HepG2 (cell line): ENCODE measurements at places on chromosomes 2 and 18.

DNA sequence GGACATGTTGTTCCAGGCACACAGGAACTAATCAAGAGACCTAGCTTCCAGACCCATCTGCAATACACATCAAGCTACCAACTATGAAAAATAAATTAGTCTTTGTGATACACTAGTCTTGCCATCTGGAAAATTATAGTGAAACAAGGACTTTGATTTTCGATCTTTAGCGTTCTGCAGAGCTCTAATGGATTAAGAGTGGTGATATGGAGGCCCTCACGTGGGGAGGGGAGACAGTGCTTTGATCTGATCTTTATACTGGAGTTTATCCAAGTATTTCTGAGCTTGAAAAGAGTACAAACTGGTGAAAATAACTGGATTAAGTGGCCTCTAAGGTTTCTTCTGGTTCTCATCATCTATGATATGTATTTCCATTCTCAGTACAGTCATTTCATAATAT, 273.4 kb upstream of the CDH7 start:
- no peak for DNase-seq

DNA sequence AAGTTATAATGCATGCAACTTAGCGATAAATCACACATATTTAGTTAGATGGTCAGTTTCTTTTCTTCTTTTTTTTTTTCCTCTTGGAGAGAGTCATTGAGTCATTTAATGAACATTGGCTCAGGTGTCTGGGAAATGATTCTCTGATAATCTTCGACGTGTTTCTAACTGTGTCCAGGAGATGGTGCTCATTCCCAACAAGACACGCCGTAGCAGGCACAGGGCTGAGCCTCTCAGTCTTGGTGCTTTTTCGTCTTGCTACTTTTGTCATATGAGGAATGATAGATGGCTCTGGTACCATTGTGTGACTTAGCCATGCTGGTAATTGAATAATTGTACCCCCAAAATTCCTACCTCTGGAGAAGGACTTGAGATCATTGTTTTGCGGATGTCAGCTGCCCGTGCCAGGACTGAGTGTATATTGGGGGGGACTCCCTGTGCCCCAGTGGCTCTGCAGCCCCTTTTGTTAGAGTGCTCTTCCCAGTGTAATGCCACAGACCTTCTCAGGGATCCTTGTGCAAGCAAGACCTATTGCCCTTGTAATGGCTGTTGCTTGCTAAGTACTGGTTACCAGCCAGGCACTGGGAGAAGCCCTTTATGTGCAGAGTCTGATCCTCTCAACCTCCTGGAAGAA, 107.6 kb upstream of the CYRIA start:
- DNase-seq = peak; percentile 43

- no peak for DNase-seq
Measured at GRCh38 chr2:18871430-18871829, 282.1 kb upstream of the NT5C1B start.

GRCh38 chr2:237390235-237390634, 23.7 kb downstream of the COL6A3 start:
- DNase-seq = no peak

GRCh38 chr2:37798315-37799005, 126.6 kb upstream of the RMDN2 start:
- DNase-seq = no peak

DNA sequence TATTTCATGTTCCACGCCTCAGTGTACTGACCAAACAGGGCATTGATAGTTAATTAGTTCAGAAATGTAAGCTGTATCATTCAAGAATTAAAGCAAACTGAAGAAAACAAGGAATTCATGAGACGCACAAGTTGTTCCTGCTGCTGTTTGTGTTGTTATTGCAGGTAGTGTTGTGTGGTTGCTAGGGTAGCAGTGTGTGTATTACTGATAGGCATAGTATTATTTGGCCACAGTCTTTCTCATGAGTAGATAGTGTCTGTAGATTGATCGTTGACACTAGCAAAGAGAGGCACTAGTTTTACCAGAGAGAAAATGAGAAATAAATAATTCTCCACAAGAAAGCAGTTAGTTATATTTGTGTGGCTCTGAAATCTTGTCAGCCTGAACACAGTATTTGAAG, 548.6 kb downstream of the LRP1B start:
- DNase-seq = no peak

DNA sequence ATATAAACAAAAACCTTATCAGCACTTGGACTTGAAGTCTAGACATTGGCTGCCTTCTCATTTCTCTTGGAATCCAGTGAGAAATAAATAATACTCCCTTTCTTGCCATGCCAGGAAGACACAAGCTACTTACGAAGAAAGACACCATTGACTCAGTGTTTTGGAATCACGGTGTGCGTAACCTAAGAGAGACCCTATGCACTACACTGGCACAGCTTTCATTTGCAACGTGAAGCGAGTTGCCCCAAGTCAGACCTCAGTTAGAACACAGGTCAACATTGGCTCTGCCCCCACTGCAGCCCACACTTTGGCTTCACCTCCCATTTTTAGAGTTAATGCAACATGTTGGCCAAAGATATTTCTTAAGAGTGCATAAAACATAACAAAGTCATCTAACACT, 54.2 kb downstream of the PIEZO2 start:
- no peak for DNase-seq

- no peak for DNase-seq
Measured at GRCh38 chr2:134195341-134195740, 58.5 kb upstream of the MGAT5 start.
